ENCODE measurements at places on chromosomes 16 and 17.
A peak's percentile ranks its signal among the peaks of the same experiment; 100 is the strongest.

DNA sequence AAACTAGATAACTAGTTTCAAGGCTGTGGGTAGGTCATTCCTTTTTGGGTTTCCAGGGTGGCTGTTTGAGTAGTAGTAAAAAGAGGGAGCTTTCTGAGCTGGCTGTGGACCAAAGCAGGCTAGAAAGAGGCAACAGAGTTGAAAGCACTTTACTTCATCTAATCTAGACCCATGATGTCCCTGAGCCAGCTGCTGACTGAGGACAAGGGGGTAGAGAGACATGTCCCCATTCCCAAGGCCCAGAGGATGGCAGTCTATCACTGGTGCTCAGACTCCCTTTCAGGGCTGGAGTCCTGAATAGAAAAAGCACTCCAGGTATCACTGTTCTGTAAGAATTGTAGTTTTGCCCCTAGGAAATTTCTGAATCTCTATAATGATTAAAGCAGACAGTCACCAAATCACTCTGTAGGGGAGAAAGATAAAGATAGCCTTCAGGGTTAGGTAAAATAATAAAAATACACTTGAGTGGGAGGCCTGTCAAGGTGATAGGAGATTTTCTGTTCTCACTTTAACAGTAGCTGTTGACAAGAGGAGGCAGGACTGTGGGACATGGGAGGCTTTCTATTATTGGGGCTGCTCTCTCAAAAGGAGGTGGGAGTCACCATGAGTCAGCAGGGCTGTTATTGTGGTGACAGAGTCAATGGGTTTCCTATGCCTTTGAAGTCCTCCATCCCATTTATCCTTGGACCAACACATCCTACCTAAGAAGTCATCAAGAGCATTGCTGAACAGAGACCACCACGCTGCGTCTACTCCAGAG is 190.2 kb upstream of the MPHOSPH6 start:
- no peak overlapping the region for H3K27ac ChIP-seq
- H3K4me1 ChIP-seq = no peaks in the 10 kb centered on the region
- no peak for DNase-seq
- H3K4me3 ChIP-seq = no peak overlapping the region
- no peaks in the 10 kb centered on the region for H3K36me3 ChIP-seq

- H3K27me3 ChIP-seq = no peaks in the 10 kb centered on the region
- H3K27ac ChIP-seq = peak overlapping the region; percentile 84
- DNase-seq = no peak
- H3K4me3 ChIP-seq = no peak overlapping the region
- peaks cover 75% of the 10 kb centered on the region for H3K4me1 ChIP-seq
Measured at GRCh38 chr16:1045993-1046911, 26.3 kb upstream of the SSTR5 start.

GRCh38 chr16:21600031-21600773 is 825 bp downstream of the METTL9 start:
- H3K27ac ChIP-seq = peak overlapping the region; percentile 80
- H3K36me3 ChIP-seq = no peaks in the 10 kb centered on the region
- H3K4me1 ChIP-seq = peaks cover 13% of the 10 kb centered on the region

DNA sequence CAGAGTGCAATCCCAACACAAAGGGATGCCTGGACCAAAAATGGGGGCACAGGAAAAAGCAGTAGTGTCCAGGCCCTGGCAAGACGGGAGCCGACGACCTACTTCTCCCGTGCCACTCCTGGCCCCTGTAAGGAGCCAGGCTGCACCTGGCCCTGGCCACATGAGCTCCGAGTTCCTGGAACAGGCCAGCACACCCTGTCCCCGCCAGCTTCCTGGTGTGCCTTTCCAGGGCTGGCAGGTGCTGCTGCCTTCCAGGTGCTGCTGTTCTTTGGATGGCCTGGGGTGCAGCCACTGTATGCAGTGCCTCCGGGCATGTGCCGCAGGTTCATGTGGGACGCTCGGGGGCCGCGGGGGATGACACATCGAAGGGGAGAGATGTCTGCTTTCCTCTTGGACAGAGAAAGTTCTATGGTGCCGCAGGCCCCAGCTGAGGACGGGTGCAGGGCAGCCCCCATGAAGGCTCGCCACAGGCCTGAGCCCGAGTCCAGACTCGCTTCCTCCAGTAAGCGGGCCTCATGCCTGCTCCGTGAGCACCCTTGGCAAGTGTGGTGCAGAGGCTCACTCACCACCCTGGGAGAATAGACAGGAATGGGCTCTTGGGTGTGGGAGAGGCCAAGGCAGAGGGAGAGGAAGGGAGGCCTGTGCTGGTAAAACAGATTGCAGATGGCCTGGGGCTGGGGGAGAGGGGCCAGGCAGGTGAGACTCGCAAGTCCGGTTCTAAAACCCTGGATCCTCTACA is 54.7 kb upstream of the FASN start:
- no peak overlapping the region for H3K4me3 ChIP-seq
- H3K4me1 ChIP-seq = no peaks in the 10 kb centered on the region
- no peak overlapping the region for H3K27ac ChIP-seq
- peaks cover 75% of the 10 kb centered on the region for H3K36me3 ChIP-seq

DNA sequence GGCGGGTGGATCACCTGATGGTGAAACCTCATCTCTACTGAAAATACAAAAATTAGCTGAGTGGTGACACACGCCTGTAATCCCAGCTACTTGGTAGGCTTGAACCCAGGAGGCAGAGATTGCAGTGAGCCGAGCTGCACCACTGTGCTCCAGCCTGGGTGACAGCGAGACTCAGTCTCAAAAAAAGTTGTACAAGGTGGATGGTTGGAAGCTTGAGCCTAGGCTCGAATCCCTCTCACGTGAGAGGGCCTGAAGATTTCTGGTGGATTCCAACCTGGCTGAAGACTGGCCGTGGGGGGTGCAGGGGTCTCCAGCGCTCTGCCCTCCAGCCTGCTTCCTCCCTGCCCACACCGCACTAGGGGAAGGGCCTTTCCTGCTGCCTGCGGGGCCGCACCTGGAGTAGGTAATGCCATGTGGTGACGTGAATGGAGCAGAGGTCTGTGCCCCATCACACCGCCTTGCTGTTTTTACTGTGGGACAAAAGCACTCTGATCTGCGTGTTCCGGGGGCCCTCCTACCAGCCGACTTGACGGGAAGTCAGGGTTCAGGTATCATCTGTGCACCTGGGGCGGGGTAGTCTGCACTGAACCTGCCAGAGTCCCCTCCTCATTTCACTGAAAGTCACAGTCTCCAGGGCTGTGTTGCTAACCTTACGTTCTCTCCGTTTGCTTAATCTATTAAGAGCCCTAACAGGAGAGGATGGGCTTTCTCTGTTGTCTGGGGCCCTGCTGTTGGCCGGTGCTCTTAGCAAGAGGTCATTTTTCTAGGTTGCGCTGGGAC is 4.2 kb downstream of the RPL13 start:
- no peak for DNase-seq
- peaks cover 60% of the 10 kb centered on the region for H3K36me3 ChIP-seq
- no peak overlapping the region for H3K27ac ChIP-seq

- no peaks in the 10 kb centered on the region for H3K27me3 ChIP-seq
- H3K27ac ChIP-seq = no peak overlapping the region
- no peaks in the 10 kb centered on the region for H3K36me3 ChIP-seq
- DNase-seq = no peak
- no peaks in the 10 kb centered on the region for H3K4me1 ChIP-seq
Measured at GRCh38 chr16:25501530-25502255, 190.1 kb upstream of the HS3ST4 start.

DNA sequence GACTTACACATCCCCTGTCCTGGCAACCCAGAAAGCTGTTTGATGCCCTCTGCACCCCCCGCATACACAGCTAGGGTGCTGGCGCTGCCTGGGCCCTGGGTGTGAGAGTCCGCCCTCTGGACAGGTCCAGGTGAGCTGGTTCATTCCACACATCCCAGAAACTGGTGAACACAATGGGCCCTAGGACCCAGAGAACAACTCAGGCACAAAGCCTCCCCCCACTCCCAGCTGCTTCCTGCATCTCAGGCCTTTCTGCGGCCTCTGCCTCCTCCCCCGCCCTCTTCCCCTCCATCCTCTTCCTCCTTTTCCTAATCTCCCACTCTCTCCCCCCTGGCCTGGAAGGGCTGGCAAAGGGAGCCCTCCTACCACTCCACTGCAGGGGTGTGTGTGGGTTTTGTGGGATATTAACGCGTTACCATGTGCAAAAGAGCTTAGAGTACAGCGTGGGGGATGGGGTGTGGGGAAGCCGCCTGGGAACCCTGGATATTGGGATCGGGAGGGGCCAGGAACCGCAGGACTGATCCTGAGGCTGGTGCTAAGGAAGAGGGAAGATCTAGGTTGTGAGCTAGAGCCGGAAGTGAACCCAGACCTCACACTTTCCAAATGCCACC is 1.6 kb upstream of the PPP1R9B start:
- peaks cover 43% of the 10 kb centered on the region for H3K4me1 ChIP-seq
- peak overlapping the region; percentile 93 for H3K27ac ChIP-seq

DNA sequence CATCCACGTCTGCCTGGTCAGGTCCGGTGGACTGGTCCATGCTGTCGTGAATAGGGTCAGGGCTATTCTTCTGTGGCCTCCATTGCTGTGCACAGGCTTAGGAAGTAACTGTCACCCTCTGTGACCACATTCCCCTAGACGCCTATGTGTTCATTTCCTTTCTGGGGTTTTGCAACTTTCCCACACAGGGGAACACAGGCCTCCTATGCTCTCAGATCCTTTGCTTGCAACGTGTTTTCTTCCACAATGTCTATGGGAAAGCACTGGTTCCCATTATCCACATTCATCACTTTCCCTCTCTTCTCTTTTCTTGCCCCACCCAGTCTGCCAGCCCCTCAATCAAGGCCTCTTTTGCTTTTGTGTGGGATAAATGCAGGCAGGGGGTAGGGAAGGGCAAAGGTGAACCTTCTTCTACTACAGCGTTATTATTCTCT is 43.2 kb upstream of the DNAJA2 start:
- H3K27ac ChIP-seq = no peak overlapping the region
- no peak for DNase-seq
- no peaks in the 10 kb centered on the region for H3K27me3 ChIP-seq
- H3K4me3 ChIP-seq = no peak overlapping the region

DNA sequence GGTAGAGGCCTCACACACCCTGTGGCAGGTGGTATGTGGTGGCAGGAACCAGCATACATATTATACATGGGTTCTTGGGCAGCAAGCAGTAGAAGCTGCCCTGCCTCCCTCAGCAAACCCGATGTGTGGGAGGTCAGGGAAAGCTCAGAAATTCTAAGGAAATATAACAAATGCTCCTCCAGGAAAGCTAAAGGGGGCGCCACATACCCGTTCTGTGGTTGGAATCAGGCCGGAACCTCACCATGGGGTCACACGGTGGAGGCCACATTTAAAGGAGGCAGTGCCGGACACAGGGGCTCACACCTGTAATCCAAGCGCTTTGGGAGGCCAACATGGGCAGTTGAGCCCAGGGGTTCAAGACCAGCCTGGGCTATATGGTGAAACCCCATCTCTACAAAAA is 12.4 kb upstream of the KATNB1 start:
- H3K4me1 ChIP-seq = no peaks in the 10 kb centered on the region
- H3K27me3 ChIP-seq = no peaks in the 10 kb centered on the region
- H3K36me3 ChIP-seq = peaks cover 3% of the 10 kb centered on the region
- H3K4me3 ChIP-seq = no peak overlapping the region

GRCh38 chr17:43442711-43443110 is 41.1 kb upstream of the DHX8 start:
- H3K27me3 ChIP-seq = no peaks in the 10 kb centered on the region
- H3K36me3 ChIP-seq = no peaks in the 10 kb centered on the region
- no peak for DNase-seq
- H3K4me3 ChIP-seq = no peak overlapping the region
- no peaks in the 10 kb centered on the region for H3K4me1 ChIP-seq
